ENCODE measurements at places on chromosomes 5 and 9. TPM values are rescaled to one million over a fixed set of nuclear protein-coding genes. Genes with fewer than 3 reads are reported as not detected.

DNA sequence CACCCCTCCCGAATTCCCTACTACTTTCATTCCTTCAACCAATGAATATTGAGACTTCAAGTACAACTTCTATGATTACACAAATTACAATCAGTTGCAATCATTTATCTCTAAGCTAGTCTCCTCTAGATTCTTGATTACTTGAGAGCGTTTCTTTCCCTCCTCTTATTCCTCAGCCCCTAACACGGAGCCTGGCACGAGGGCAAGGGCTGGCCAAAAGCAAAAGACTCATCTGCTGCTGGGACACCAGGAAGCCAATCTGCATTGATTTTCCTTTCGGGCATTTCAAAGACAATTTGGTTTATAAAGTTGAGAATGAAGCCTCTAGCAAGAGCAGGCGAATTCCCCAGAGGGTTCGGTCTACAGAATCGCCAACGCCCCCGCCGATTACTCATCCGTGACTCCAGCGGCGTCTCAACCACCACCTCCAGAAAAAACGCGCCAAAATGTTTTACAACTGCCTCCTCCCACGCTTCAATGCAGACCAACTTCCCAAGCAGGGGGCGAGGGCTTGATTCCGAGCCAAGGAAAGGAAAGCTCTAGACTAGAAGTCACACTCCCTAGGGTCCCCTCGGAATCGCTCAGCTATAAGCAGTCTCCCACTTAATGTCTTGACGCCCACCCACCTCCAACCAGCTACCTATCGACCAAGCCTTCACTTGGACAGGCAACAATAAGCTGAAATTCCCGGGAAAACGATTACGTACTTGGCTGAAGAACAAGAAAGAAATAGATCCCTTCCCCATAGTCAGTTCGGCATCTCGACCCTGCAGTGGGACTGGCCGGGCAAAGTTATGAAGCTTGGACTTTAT lies 1.5 kb downstream of the PCSK1 start:
- DNase-seq: peak; percentile 23

PCDHGC5 gene
- 0.44 TPM for total RNA-seq

- DNase-seq: no peak
Observed at GRCh38 chr9:87587356-87587745, 89.7 kb downstream of the DAPK1 start.

GRCh38 chr5:179730852-179731251 lies 1.8 kb upstream of the MAML1 start:
- no peak for DNase-seq

FBXL7 gene
- total RNA-seq: 8.4 TPM

DNA sequence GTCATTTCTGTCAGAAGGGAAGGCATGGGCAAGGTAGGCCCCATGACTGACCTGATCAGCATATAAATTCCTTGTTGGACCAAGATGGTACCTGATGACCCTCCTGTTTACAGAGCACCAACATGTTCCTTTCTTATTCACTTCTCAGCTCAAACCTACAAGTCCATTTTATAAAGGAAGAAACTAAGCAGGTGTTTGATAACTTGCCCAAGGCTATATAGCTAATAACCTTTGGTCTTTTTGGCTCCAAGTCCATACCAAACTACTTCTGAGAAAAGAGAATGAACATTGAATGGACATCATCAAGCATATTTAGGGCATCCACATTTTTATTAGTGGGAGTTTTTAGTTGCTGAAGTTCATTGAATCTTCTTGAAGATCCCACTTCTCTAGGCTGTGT lies 125.2 kb downstream of the GALNT10 start:
- DNase-seq: no peak

MSX2 gene
- 0.26 TPM for total RNA-seq

- no peak for DNase-seq
Observed at GRCh38 chr5:60510049-60510448, 189.9 kb downstream of the DEPDC1B start.
